ENCODE measurements at places on chromosomes 6 and 20.

- DNase-seq = no peak
Observed at GRCh38 chr6:56146086-56146485, 101.3 kb downstream of the COL21A1 start.

- DNase-seq = no peak
Observed at GRCh38 chr6:88141561-88142296, 24.4 kb downstream of the CNR1 start.

GRCh38 chr6:166046226-166046625 is 121.4 kb downstream of the TBXT start:
- DNase-seq = no peak

DNA sequence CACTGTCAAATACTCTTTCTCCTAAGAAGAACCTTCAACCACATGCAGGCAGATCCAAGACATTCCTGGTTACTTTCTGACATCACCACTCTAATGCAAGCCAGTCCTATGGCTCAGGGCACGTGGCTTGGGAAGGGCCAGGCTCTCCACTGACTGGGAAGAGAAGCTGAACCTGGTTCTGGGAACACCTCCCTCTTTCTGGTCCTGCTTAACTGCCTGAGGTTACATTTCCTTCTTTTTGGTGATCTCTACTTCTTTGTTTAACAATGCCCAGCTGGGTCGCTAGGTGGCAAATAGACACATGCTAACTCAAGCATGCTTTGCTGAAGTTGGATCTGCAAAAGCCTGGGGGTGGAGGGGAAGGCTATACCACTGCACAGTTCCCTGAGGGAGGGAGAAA is 249.8 kb downstream of the GMDS start:
- DNase-seq = no peak

DNA sequence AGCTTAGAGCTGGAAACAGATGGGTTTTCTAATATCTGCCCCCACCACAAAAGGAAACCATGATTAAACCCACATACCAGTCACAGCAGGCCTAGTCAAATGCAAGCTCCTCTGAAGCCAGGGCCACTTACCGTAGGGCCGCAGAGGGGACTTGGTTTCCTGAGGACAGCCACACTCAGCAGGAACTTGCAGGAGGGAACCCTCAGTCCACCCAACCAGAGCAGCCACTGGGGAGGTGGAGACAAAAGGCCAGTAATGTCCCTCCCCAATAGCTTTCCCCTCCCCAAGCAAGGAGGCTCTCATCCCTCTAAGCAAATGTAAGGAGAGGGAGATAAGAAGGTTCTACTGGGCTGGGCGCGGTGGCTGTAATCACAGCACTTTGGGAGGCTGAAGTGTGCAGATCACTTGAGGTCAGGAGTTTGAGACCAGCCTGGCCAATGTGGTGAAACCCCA is 384.4 kb upstream of the JARID2 start:
- no peak for DNase-seq

GRCh38 chr6:120164531-120164930 is 815.0 kb upstream of the MAN1A1 start:
- no peak for DNase-seq

DNA sequence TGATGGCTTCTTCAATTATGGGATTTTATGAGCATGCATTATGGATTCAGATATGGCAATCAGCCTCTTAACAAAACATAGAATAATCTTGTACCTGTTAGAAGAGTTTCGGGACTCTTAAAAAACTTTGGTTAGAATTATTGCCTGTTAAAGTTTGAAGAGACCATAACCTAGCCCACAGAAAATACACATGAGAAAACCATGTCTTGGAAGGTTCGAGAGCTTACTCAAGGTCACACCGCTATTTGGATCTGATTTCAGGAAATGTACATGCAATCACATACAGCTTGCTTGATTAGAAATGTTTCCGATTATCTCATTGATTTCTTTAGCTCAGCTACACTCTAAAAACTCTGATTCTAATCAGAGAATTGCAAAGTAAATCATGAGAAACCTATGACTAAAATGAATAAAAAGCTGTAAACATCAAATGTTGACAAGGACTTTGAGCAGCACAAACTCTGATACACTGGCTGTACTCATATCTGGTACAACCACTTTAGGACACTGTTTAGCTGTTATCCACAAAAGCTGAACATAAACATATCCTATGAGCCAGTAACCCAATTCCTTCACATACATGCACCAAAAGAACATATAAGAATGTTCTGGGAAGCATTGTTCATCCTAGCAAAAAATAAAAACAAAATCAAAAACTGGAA is 16.3 kb downstream of the STX7 start:
- DNase-seq = no peak

- DNase-seq = no peak
Observed at GRCh38 chr6:72035486-72035885, 149.1 kb downstream of the RIMS1 start.

DNA sequence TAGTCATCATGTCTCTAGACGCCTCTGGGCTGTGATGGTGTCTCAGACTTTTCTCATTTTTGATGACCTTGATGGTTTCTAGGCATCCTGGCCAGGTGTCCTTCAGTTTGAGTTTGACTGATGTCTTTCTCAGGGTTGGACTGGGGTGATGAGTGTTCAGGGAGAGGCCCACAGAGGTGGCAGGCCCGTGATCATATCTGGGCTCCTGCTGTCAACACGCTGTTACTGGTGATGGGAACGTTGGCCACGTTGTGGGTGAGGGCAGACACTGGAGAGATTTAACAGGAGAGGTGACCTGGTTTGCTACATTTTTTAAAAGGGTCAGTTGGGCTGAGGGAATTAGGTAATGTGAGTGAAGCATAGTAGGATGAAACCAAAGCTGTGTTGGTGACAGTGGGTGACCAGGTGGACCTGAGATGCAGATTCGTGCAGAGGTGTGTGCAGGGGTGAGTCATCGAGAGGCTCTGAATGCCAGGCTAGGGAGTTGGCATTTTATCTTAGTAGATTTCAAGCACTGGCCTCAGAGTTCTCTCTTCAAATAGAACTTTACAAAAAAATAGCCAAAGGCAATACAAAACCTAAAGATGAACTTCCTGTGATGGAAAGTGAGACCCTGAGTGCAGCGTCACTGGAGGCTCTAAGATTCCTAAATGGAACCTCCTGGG is 174.1 kb downstream of the CDH26 start:
- no peak for DNase-seq

DNA sequence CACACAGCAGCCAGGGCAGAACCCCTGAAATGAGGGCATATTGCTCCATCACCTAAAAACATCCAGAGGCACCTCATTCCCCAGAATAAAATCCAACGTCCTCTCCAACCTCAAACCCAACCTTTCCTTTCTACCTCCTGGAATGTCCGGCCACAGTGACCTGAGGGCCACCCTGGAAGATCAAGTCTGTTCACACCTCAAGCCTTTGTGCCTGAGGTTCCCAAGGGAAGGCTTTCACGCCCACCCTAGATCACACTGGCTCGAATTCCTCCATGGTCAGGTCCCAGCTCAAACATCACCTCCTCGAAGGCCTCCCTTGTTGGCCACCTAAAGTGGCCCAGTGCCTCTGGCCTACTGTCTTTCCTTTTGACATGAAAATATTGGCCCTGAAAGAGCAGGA is 88.9 kb downstream of the ZMYND8 start:
- DNase-seq = no peak

GRCh38 chr6:79203753-79204253 is 30.7 kb downstream of the HMGN3 start:
- no peak for DNase-seq

- DNase-seq = no peak
Observed at GRCh38 chr6:139611327-139612134, 237.1 kb upstream of the CITED2 start.

GRCh38 chr20:38393259-38393658 is 41.9 kb downstream of the SNHG17 start:
- no peak for DNase-seq

DNA sequence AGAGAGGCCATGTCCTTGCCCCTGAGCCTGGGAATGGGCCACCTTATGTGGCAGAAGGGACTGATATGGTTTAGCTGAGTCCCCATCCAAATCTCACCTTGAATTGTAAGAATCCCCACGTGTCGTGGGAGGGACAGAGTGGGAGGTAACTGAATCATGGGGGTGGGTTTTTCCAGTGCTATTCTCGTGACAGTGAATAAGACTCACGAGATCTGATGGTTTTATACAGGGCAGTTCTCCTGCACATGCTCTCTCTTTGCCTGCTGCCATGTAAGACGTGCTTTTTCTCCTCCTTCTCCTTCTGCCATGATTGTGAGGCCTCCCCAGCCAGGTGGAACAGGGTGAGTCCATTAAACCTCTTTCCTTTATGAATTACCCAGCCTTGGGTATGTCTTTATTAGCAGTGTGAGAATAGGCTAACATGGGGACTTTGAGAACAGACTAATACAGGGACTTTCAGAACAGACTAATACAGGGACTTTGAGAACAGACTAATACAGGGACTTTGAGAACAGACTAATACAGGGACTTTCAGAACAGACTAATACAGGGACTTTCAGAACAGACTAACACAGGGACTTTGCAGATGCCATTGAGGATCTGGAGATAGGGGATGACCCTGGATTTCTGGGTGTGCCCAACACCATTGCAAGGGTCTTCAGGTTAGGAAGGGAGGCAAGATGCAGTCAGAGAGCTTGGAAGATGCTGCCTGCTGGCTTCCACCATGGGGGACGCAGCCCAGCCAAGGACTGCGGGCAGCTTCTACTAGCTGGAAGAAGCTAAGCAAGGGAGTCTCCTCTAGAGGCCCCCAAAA is 86.9 kb downstream of the RAMACL start:
- DNase-seq = no peak

GRCh38 chr6:53041356-53041755 is 23.8 kb upstream of the FBXO9 start:
- no peak for DNase-seq

DNA sequence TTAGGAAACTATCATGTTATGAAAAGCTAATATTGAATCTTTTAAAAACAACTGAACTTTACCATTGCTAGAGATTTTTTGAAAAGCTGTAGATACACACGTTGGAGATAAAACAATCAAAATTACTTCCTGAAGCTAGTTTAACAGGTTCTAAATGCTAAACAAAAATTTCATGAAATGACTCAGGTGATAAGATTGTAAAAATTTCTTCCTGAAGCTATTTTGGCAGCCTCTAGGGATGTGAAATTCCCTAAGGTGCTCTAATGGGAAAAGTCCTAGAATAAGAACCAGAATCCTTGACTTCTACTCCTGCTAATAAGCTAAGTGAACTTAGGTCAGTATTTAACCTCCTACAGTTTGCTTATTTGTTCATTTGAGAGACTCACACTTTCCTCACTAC is 8.5 kb downstream of the GCM2 start:
- DNase-seq = no peak

- DNase-seq = no peak
Observed at GRCh38 chr6:90160013-90160412, 136.6 kb downstream of the BACH2 start.

- no peak for DNase-seq
Observed at GRCh38 chr6:18259675-18260447, 4.5 kb downstream of the DEK start.

DNA sequence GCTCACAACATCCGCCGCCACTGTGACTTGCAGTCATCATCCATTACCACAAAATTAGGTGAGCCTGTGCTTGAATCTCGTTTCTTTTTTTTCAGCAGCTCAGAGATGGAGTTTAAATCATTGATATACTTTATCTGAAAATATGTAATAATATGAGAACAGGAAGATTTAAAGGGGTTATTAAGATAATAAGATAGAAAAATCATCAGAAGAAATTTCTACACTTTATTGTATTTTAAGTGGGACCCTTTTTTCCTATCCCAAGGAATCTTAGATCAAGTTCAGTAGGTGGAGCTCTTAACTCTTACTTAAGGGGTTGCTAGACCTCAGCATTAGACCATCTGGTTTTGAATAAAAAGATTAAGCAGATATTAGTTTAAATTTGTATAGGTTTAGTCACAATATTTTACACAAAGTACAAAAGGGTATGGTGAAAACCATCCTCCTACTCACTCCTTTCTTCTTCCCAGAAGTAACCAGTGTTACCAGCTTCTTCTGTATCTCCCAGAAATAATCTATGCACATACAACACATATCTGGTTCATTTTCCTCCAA is 9.4 kb upstream of the NCOA7 start:
- no peak for DNase-seq

DNA sequence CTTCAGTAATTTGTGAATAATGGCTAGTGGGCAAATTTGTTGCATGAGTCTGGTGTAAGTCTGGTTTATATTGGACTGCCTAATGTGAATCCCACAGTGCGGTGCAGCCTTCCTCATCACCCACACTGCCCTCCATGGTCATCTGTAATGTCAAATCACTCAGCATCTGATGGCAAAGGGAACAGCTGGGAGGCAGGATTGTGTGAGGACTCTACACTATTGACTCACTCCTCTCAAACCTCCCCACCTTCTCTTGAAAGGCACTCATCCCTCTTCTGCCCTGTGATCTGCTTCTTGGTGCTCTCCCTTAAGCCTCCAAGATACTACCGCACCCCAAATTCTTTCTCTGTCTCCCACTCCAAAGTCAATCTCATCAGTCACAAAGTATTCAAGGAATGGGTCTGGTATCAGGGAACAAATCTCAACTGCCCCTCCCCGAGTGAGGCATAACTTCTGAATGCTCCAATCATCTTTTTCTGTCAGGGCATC is 146.0 kb upstream of the BEND6 start:
- DNase-seq = no peak

DNA sequence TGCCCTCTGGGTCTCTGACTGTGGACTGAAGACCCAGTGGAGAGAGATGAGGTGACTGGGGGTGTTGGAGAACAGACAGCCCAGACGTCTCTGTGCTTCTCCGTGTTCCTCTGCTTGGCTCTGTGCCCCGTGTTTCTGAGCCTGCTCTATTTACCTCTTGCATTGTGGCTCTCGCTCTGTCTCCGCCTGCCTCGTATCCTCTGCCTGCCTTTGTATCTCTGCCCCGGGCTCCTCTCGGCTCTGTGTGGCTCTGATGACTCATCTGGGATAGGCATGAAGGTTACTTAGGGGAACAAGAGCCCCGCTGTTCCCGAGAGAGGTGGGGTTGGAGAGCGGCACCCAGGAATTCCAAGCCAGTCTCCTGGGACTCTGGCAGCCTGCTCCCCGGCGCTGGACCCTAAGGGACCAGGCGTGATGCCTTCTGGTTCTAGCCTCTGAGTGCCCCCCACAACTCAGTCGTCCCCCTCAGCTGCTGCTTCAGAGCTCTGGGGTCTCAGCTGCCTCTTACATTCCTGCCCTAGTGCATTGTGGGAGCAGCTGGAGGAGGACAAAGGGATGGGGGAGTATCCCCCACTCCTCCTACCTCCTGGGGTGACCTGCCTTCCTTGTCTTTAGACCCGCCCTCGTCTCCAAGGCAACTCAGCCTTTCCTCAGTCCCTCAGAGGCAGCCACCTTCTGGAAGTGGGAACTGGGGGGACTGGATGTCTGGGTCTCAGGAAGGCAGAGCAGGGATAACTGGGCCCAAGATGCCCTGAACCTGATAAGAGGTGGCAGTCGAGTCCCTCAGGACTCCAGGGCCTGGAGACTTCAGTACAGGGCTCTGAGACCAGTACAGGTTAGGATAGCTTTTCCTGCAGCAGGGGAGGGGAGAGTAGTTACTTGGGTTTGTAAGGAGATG is 1.9 kb downstream of the DDR1 start:
- DNase-seq = peak; percentile 66

GRCh38 chr6:137087902-137088301 is 43.1 kb upstream of the IL20RA start:
- no peak for DNase-seq

Data from uterus (tissue), 4 donors.